ENCODE measurements at places on chromosomes 3 and 15.

- DNase-seq = peak; percentile 76
Measured at GRCh38 chr3:177197727-177198460, 612 bp upstream of the TBL1XR1 start.

GRCh38 chr3:52468336-52468735 is 12.9 kb downstream of the NISCH start:
- no peak for DNase-seq

DNA sequence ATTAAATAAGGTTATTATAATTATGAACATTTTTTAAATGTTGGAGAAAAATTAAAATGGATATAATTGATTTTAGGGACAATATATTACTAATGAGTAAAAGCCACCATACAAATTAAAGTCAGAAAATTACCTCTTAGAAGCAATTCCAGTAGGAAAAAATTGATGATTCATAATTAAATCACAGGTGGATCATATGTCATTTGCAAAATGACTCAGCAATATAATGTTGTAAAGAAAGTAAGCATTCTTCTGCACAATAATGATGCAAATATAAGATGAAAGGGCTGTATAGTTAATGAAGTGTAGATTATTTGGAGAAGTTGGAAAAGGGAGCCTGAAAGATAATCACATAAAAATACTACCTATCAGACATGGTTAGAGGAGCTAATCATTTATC is 25.8 kb downstream of the ZPLD1 start:
- DNase-seq = no peak

GRCh38 chr3:141767066-141767465 is 3.9 kb downstream of the GRK7 start:
- DNase-seq = no peak

GRCh38 chr15:27458345-27459084 is 487.5 kb downstream of the GABRG3 start:
- DNase-seq = no peak

- no peak for DNase-seq
Measured at GRCh38 chr3:150519026-150519425, 27.3 kb downstream of the SERP1 start.

Measured in NAMALWA (cell line).